ENCODE measurements at places on chromosomes 2 and 18.
A peak's percentile ranks its signal among the peaks of the same experiment; 100 is the strongest.

GRCh38 chr2:195164930-195165329 lies 492.1 kb upstream of the SLC39A10 start:
- no peak for DNase-seq

- DNase-seq: peak; percentile 37
These were observed 6.2 kb upstream of the NEU2 start for GRCh38 chr2:233026198-233026813.

DNA sequence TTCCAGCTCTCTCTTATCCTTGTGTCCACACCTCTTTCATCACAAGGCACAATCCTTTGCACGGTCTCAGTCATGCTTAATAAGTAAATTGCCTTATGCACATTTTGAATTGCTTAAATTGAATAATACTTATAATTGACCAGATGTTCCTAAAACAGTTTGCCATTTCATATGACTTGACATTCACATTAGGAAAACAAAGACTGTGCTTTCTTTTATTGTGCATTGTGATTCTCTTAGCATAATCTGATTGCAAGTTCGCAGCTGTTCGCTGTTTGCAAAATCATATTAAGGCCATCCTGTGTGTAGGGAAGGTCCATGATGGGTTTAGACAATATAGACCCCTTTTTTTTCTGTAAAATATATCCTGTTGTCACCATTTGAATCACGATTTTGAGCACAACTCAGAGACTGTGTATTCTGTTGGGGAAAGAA lies 75.6 kb downstream of the RNF144A start:
- DNase-seq: no peak

GRCh38 chr2:223932816-223933800 lies 12.0 kb downstream of the WDFY1 start:
- DNase-seq: no peak

GRCh38 chr18:59385191-59385590 lies 26.1 kb upstream of the LMAN1 start:
- no peak for DNase-seq

DNA sequence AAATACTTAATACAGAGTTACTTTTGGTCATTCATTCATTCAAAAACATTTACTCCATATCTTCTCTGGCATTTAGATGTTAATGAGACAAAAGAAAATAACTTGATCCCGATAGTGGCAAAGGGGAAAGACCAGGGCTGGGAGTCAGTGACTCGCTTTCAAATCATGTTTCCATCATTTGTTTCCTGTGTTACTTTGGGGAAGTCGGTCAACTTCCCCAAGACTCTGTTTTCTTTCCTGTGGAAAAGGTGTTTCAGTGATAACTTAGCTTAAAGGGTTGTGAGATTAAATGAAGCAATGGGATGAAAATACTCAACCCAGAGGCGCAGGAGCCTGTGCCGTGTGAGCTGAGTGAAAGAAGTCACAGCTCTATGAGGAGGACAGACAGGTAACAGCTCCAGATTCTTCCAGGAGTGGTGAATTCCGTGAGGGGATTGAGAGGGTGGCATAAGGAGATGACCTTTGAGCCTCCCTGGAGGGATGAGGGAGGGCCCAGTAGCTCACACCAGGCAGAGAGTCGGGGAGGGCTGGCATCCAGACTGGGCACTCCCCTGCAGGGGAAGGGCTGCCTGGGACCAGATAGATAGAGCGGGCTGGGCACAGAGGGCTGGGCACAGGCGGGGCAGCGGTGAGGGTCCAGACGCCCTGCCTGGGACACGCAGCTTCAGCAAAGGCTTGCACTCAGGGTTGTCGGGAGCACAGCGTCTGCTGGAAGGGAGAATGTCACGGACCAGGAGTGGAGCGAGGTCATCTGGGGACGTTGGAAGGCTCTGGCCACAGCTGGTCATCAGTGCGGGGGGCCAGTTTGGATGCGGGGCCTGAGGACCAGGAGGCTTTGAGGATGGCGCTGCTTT lies 70.1 kb downstream of the TSHZ1 start:
- DNase-seq: no peak

DNA sequence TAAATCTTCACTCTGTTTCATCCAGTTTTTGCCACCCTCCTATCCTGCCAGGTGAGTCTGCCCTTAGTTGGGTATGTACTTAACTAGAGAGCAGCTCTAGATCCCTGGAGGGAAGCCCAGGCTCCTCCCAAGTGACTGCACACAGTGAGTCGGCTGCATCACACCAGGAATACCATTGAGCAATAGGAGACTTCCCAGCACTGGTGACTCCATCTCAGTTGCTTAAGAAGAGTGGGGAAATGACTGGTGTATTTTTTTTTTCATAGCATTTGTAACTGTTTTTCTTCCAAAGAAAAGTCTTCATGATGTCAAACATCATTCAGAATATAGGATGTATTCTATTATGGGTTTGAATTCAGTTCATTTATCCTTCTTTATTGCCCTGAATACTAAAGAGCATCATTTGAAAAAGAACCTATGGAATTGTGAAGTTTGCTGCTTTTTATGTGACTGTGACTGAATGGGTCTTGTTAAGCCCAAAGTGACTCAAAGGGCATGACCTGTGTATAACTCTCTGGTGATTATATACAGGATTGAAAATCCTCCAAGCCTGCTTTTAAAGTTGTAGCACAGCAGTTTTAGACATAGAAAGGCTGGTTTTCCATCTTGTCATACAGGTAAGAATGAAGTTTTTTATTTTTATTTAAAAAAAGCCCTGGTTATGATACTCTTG lies 84.3 kb downstream of the MAP3K20 start:
- DNase-seq: peak; percentile 96

DNA sequence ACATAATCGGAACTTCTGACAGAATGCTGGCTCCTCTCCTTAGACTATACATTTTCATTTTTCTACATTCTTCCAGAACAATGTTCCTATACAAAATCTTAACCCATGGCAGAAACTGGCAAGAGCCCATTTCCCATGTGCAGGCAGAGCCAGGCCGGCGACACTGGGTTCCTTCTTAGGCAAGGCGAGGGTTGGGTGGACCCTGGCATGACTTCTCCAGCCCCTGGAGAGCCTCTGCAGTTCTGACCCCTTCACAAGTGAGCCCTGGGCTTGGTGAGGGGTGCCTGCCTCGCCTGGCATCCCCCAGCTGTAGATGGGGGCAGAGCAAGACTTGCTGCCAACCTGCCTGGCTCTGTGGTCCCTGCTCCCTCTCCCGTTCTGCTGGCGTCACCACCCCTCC lies 5.0 kb downstream of the GYPC start:
- no peak for DNase-seq

- DNase-seq: no peak
These were observed 22.0 kb downstream of the IL1RL2 start for GRCh38 chr2:102208774-102209173.

DNA sequence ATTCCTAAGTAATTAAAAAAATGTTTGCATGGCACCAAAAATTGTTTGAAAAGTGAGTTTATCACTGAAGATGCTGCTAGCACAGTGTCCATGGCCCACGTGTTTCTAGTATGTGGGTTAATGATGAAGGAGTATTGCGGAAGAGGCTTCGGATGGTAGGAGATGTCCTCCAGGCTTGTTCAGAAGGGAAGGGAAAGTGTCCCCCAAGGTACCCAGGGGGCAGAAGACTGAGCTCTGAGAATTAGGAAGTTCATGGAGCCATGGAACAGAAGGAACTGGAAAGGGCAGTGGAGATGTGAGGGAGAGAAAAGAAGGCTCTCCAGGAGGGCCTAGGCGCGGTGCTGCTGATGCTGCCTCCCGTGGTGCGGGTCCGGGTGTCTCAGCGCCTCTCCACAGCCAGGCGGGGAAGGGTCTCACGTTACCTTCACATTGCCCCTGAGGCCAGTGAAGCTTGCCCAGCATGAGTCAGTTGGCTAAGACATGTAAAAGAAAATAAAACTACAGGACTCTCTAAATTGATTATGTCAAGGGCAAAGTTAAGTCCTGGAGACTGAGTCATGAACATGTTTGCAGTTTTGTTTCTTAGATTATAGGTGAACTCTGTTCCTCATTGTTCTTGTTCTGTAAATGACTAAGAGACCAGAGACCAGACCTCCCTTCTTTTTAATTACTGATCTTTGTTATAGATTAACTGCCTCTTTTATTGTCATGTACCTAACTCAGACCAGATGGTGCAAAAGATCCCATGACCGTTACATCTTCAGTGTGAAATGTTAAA lies 89.0 kb downstream of the MTCL1 start:
- peak; percentile 99 for DNase-seq

GRCh38 chr18:69622961-69623360 lies 222.3 kb downstream of the DOK6 start:
- DNase-seq: no peak

DNA sequence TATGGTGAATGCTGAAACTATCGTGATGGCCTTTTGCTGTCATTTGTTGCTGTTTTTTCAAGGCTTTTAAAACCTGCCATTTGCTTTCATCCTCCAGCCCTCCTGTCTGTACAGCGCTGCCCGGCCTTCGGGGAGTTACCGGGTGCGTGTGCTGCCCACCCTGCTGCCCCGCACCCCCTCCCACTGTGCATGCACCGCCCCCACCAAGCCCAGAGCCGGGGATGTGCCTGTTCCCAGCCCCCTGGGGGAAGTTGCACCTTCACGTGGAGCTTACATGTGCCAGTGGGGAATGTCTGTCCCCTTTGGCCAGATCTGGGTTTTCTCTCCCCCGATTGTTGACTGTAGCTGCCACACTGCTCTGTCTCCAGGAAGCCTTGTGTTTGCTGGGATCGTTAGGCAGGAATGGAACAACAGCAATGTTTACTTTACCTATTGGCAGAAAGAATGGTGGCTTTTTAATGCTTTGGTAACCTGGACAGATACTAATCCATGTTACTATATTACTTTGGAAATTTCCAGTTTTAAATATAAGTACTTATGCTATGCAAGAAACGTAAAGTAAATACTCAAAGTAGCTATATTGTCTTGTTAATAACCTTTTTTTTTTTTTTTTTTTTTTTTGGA lies 64.8 kb upstream of the RBM44 start:
- no peak for DNase-seq

- DNase-seq: no peak
These were observed 48.6 kb upstream of the RPL31 start for GRCh38 chr2:100953406-100954043.

- no peak for DNase-seq
These were observed 254.1 kb downstream of the HDAC4 start for GRCh38 chr2:239146741-239147181.

DNA sequence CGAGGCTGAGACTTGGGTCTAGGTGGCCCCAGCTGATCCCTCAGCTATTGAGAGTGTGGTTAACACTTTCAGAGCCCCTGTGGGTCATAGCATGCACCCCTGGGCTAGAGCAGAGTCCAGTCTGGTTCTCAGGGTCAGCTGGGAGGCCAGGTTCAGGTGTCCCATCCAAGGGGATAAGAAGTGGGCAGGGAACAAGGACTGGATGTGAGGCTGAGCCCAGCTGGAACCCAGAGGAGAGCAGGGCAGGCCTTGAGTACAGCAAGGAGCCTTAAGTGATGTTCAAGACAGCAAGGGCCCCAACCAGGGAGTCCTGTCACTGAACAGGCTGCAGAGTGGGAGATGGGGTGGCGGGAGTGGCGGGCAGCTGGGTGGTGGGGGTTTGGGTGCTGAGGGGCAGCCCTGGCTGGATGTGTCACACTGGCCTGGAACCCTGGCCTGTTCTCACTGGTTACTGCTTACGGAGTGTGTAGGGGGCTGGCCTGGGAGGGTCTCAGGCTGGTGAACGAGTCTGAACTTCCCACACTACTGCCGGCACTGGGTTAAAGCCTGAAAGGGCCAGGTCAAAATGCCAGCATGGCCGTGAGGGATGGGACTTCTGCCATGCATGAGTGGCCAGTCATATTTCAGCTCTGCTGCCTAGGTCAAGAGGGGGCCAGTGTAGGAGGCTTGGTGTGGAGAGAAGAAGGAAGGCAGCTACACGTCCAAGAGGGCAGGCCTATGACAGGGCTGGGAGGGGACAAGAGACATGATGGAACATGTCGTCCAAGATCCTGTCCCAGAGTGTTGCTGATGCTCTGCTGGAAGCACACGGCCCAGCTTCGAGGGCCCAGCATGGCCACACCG lies 13.6 kb downstream of the TMEM185B start:
- DNase-seq: no peak

DNA sequence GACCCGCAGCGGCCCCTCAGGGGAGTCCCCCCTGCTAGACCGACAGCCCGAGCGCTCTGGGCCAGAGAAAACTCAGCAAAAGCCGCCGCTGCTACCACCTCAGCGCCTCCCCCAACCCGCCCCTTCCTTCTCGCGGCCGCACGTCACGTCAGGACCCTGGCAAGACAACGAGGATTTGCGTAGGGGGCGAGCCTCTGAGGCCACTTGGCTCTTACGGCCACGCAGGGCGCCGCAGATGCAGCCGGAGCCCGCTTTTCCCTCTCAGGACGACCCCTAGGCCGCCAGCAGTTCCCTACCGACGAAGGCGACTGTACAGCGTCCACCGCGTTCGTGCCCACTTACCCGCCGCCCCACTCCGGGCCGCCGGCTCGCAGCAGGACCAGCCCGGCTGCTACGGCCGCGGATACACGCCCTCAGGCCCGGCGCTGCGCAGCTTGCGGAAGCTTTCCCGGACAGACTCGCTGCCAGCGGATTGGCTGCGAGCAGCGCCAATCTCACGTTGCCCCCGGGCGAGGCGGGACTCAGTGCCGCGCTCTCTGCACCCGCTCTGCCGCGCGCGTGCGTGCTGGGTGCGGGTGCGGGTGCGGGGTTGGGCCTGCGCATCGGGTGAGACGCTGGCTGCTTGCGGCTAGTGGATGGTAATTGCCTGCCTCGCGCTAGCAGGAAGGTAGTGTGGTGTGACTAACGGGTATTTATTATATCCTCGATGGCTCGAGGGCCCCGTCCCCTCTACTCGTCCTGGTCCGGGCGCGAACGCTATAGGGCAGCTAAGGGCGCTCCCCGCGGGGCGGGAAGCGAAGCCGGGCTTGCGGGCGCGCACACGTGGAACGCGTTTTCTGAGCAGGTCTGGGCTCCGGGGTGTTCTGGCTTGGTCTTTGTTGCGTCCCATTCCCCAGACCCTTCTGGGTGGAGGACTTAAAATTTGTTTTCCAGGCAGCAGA lies at the start of the genes ORMDL1 and PMS1:
Gene ORMDL1, minus strand, starts transcription at position 413 of the 941 bp plus-strand sequence. CDS start 1,744 bp downstream, outside the sequence.
Gene PMS1, plus strand, starts transcription at position 524 of the 941 bp plus-strand sequence. CDS start 7,360 bp downstream, outside the sequence.
- DNase-seq: no peak

DNA sequence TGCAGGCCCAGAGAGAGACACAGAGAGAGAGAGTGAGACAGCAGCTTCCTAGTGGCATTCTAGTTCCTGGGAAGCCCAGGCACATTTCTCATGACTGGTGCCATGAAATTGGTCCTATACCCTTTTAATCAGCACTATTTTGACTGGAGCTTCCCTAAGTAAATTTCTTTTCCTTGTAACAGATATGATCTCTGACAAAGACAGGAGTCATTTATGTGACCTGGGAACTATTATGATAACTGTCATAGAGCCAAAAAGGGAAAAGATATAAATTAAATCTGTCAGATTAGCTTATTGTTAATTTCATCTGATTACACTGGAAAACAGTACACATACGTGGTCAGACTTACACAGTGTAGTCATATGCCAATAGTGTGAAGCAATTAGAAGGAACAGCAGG lies 161.3 kb upstream of the HNRNPA3 start:
- DNase-seq: no peak

DNA sequence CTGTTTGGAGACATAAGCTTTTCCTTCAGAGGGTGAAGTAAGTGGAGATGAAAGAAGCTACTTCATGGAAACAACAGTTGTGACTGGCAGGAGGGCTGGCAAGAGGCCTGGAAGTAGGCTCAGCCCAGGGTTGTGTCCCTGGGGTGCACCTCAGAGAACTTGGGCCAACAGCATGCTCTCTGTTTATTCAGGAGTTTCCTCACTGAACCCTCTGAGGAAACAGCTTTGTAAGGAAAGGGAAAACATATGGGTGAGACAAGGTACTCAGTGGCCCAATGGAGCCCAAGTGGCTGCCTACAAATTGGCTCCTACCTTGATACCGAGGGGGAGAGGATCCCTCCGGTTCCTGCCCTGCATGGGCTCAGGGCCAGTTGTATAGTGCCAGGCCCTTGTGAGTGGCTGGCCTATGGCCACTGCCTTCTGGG lies 115.5 kb upstream of the ITGA6 start:
- DNase-seq: no peak
